DMS153 (cell line): ENCODE measurements at places on chromosomes 1 and 21.

- DNase-seq: no peak
Observed at GRCh38 chr1:103520822-103521221, 4.7 kb upstream of the RNPC3 start.

- no peak for DNase-seq
Observed at GRCh38 chr1:109040989-109041620, 797 bp downstream of the WDR47 start.

DNA sequence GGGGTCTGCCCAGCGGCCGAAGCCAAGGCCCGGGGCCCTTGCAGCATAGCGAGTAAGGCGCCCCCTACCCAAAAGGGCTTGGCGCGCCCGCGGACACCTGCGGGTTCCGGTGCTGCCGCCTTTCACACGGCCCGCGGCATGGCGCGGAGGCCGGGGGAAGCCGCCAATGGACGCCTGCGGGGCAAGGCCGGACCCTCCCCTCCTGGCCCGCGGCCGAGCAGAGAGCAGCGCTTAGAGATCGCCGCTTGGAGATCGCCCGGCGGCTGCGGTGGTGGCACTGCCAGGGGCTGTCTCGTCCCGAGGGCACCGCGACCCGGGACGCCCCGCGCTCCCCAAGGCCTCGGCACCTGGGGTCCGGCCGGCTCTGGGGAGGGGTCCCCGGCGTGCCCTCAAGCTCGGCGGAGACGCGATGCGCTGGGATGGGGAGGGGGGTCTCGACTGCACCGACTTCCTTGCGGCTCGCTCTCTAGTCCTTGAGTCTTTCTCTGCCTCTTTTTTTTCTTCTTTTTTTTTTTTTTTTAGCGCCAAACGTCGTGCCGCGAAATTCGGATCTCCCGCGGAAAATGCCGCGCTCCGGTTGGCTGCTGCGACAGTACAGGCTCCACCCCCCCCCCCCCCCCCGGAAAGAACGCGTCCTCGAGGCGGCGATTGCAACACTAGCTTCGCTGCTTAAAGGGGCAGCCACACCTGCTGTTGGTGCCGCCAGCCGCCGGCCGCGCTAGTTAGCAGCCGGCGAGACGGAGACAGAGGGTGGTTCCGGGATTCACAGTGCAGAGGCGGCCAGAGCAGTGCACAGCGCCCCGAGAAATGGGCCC is at the start of gene E2F2:
TSS of gene E2F2 (minus strand) at position 487 of the 815 bp plus-strand sequence. CDS start at position 47, 440 bp downstream.
- peak; percentile 86 for DNase-seq

DNA sequence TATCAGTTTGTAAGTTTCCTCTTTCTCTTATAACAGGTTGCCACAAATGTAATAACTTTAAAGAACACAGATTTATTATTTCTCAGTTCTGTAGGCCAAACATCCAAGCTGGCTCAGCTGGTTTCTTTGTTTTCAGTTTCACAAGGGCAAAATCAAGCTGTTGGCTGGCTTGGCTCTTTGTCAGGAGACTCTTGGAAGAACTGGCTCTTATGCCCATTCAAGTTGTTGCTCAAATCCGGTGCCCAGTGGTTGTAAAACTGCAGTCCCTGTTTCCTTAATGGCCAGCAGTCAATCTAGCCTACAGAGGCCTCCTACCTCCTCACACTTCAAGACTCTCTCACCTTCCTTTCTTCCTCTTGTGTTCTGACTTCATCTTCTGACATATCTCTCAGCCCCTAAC is 1171.0 kb downstream of the MRPL39 start:
- DNase-seq: no peak

- DNase-seq: no peak
Observed at GRCh38 chr1:31715873-31716220, 12.0 kb upstream of the COL16A1 start.

GRCh38 chr1:108848806-108849205 is 8.1 kb downstream of the AKNAD1 start:
- DNase-seq: no peak

DNA sequence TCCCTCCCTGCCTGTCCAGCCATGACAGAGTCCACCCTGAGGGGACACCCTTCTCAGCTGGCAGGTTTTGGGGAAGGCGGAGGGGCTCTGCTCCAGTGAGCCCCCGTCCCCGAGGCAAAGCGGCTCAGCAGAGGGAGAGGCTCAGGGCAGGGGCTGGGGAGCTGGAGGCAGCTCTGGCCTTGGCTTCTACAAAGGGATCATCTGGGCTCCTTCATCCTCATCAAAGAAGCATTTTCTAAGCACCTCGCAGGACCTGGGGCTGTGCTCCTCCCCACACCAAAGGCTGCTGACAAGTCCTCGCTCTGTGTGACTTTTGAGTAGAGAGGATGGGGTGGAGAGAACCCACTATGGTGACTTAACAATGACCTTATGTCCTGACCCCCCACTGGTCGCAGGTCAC is 21.0 kb upstream of the CLSTN1 start:
- no peak for DNase-seq

- no peak for DNase-seq
Observed at GRCh38 chr21:28309596-28309995, 683.1 kb downstream of the LTN1 start.

DNA sequence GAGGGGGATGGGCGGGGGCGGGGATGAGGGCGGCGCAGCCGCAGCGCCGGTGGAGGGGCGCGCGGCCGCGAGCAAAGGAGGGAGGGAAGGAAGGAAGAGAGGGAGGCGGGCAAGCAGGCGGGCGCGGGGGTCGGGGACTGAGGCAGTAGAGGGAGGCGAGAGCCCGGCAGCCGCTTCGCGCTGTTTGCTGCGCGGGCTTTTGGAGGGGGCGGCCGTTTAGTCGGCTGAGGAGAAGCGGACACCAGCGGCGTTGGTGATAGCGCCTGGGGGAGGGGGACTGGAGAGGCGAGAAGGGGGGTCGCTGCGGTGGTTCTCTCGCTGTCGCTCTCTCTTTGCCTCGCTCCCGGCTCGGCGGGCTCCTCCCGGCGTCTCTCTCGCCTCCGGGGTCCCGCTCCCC is at the start of gene HS2ST1:
TSS of gene HS2ST1 (plus strand) at position 35 of the 397 bp plus-strand sequence.
- peak; percentile 58 for DNase-seq

- DNase-seq: no peak
Observed at GRCh38 chr1:12053752-12054548, 9.2 kb upstream of the TNFRSF8 start.

DNA sequence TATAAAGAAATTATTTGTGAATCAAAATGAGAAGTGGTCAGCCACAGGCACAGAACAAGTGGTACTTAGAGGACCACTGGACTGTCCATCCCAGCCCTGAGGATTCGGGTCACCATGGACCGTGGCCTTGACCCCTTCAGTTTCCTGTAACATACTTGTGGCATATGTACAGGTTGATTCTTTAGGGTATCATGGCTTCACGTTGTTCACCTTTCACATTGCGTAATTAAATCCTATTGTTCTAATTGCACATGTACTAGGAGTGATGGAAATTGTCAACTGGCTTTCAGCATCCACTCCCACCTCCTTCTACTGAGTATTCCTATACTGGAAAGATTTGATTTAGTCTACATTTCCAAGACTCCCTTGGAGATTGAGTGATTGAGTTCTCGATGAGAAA is 148.3 kb upstream of the GJB5 start:
- DNase-seq: no peak

DNA sequence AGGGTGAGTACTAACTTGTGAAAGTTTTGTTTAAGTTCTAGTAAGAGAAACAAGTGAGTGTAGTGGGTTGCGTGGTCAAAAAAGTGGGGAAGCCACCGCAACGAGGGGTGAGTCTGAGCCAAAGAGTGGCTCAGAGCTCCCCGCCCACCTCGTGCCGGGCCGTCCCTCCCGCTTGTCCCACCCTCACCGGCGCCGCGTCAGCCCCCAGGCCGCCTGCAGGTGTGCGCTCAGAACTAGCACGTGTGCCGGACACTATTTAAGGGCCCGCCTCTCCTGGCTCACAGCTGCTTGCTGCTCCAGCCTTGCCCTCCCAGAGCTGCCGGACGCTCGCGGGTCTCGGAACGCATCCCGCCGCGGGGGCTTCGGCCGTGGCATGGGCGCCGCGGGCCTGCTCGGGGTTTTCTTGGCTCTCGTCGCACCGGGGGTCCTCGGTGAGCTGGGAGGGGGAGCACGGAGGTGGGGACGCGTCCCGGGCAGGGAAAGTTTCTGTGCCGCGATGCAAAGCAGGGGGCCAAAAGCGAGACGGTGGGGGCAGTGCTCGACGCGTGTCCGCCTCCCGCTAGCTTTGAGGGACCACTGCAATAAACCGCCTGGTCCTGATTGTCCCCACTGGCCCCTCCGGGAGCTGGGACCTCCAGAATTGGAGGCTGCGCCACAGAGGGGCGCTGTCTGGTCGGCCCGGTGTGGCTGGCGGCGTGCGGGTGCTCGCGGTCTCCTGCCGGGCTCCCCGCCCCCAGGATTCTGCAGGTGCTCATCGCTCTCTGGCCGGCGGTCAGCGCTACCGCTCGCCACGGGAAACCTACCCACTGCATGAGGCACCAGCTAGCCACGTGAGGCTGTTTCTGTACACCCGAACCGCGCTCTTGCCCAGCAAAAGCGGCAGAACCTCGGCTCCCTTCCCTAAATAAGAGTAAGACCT is at the start of gene CR2:
TSS of gene CR2 (plus strand) at position 283 of the 919 bp plus-strand sequence. CDS start at position 374, 91 bp downstream.
- peak; percentile 14 for DNase-seq

DNA sequence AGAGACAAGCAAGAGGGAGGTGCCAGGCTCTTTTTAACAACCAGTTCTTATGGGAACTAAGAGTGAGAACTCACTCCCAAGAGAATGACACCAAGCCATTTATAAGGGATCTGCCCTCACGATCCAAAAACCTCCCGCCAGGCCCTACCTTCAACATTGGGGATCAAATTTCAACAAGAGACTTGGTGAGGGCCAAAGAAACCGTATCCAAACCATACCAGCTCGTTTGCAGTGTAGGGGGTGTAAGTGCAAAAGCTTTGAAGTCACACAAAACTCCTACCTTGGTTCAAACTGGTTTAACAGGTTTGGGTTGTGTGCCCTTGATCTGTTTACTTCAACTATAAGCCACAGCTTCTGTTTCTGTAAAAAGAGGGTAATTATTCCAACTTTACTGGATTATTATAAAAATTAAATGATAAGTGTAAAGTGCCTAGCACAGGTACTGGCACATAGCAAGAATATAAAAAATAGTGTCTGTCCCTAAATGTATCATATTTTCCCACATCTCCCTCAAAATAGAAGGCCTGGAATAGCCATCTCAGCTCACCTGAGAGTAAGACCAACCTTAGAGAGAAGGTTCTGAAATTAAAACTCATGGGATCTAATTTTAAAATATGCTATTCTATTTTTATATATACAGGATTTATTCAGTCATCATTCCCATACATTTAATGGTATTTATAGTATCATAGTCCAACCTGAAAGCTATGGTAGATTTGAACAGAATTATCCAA is 7.0 kb upstream of the USP25 start:
- DNase-seq: no peak

GRCh38 chr1:85936470-85936869 is 220.1 kb downstream of the COL24A1 start:
- DNase-seq: no peak

GRCh38 chr1:5611431-5611830 is 380.8 kb downstream of the NPHP4 start:
- DNase-seq: no peak

DNA sequence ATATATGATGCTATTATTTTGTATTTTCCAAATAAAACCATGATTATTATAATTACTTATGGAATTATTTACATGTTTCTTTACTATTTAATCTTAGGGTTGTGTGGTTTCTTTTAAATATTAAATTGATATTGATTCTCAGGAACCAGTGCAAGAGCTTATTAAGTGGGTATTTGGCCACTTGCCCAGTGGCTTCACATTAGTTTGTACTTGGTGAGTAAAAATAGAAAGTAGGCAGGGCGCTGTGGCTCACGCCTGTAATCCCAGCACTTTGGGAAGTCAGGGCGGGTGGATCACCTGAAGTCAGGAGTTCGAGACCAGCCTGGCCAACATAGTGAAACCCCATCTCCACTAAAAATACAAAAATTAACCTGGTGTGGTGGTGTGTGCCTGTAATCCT is 497.1 kb downstream of the PTPRC start:
- no peak for DNase-seq

DNA sequence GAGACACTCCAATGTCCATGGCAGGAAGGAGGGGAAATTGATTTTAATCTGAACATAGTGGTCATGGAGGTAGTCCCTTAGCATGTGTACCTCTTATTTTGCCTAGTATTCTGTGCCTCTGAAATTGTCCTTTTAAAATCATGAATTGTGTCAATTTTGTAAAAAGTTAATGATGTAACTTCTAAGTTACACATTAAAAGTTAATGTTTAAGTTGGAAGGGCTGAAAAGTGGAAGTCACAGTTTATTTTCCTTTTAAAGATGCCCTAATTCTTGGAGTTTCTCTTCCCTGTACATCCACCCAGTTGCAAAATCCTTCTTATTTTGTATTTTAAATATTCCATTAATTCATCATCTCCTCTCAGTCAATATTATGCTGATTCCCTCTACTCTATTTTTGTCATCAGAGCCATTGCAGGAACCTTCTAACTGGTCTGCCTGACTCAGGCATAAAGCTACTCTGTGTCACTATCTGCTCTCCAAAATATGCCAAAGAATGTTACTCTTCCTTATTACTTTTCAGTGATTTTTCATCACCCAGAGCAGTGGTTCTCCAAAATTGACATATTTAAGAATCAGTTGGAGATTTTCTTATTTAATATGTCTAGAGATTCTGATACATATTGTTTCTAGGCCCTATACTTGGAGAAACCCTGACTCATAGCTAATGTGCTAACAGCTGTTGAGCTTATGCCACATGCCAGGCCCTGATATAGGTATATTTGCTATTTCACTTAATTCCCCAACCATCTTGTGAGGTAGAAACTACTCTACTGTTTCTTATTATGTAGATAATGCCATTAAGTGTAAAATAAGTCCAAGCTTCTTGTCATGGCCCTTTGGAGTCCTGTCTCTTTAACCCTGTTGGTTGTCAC is 5.1 kb downstream of the HOOK1 start:
- DNase-seq: no peak

- no peak for DNase-seq
Observed at GRCh38 chr1:109206339-109206738, 7.4 kb upstream of the SARS1 start.

GRCh38 chr21:36904093-36904666 is 62.3 kb downstream of the HLCS start:
- DNase-seq: no peak

DNA sequence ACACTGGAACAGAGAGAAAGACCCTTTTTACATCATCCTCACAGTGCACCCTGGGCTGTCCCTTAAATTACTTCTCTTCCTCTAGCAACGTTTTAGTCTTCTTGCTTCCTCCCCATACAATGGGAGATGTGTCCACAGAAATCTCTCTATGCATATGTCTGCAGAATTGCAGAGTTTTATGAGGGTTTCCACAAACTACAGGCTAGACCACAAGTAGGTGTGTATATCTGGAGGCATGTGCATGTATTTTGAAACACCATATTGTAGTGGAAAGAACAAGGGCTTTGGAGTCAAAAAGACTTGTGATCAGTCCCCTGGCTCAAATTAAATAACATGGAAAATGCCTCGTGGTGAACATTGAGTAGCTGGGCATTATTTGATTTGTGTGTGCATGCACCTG is 121.3 kb upstream of the IPO9 start:
- no peak for DNase-seq

- DNase-seq: no peak
Observed at GRCh38 chr1:213231795-213232231, 180.8 kb downstream of the RPS6KC1 start.

- no peak for DNase-seq
Observed at GRCh38 chr1:23019863-23020625, 776 bp downstream of the KDM1A start.
